ENCODE measurements at places on chromosomes 2 and 18.

GRCh38 chr2:46010223-46010924 lies 286.8 kb upstream of the EPAS1 start:
- no peak for DNase-seq

DNA sequence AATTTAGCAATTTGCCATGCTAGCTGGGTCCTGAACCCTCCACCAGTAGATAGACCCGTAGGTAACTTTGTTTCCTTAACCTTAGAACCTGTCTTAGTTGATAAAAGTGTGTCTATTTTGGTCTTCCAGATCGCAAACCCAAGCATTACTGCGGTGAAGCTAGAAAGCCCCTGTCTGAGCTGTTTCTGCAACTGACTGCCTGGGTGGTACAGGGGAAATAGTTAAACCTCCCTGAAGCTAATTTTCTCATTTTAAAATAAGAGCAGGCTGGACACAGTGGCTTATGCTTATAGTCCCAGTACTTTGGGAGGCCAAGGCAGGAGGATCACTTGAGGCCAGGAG lies 101.7 kb upstream of the MSH2 start:
- no peak for DNase-seq

GRCh38 chr18:11020161-11020853 lies 129.1 kb downstream of the PIEZO2 start:
- no peak for DNase-seq

GRCh38 chr2:96233436-96233835 lies 24.8 kb upstream of the STARD7 start:
- no peak for DNase-seq

DNA sequence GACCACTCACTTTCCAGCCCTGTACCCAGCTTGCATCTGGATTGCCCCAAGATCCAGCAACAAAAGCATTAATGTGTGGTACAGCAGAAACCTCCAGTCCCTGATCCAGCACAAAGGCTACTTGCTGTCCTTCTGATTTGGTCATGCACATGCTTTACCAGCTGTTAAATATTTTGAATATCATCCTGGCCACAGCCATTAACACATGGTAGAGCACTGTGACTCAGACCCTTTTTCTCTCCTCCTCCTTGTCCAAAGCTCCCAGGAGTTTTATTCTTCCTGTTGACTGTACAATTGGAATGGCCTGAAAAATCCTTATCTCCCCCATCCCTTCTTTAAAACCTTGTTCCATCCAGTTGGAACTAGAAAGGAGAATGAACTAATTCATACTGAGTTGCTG lies 419.7 kb upstream of the TNP1 start:
- no peak for DNase-seq

GRCh38 chr2:38951766-38952165 lies 62.1 kb downstream of the ARHGEF33 start:
- no peak for DNase-seq

DNA sequence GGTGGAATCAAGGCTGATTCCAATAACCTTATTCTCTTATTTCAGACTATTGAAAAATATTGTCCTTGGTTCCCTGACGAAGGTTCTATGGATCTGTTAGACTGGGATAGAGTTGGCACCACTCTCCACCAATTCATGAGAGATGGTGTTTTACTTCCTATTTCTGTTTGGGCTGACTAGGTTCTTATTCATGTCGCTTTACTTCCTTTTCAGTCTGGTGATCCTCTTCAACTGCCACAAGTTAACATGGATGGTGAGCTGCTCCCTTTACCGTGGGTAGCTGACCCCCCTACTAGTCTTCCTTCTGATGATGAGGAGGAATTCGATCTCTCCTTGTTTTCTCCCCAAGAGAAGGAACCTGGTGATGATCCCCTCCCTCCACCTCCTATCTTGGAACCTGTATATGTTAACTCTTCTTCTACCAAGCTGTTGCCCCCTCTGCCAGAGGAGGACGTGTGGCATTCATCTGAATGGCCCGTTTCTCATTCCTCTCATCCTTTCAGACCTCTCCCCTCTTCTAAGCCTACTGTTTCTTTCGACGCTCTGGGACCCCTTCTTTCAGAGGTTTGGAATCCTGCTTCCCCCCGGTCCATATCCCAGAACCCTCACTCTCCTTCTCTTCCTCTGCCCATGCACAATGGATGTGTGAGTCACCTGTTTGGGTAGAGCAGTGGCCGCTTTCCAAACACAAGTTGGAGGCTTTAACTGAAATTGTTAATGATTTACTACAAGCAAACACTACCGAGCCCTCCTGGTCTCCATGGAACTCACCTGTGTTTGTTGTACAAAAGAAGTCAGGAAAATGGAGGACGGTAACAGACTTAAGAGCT lies 13.5 kb upstream of the CNOT11 start:
- no peak for DNase-seq

DNA sequence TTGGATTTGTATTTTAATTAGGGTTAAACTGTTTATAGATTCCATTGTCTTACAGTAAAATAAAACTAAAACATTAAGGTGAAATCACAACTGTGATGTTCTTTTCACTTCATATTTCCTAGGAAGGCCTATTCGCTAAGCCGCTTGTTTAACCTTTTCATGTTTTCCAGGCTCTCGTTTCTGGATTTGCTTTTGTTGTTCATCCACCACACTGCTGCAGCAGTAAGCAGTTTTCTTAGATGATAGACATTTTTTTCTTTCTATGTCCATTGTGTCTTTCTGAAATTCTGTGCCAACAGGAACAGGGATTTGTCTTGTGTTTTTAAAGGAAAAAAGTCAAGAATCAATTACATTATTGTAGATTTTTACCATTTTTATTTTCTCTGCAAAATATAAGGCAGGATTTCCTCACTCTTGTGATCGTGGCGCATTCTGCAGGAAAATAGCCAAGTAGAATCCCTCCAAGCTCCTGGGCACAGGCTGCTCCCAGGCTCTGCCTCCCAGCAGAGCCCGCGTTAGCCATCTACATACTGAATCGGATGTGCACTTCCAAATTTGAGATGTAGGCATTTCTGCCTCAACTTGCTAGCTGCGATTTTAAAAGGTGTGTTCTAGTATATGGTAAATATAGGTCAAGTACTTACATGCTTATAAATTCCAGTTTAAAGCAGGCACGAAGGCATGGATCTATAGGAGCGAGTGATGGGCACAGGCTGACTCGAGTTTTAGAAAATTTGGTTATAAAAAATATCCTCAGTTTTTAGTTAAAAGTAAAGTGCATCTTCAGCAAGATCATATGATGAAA lies 10.2 kb downstream of the TSHZ1 start:
- DNase-seq = no peak

DNA sequence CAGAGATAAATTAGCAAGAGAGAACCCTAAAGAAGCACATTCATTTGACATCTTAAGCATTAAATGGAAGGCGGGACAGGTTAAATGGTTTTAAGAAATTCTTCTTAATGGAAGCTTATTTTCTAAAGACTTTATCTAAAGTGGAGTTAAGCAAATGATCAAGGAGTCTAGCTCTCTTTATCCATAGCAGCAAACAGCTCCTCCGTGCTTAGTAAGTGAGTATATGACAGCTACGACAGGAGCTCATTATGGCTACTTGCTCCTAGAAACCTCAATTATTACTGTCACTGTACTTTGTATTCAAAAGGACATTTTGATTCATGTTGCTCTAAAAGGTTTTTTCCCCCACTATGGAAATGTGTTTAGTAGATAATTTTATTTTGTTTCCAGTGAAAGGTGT lies 444.9 kb downstream of the TMX3 start:
- DNase-seq = no peak

GRCh38 chr2:171541202-171541887 lies 19.1 kb downstream of the CYBRD1 start:
- DNase-seq = peak; percentile 77

DNA sequence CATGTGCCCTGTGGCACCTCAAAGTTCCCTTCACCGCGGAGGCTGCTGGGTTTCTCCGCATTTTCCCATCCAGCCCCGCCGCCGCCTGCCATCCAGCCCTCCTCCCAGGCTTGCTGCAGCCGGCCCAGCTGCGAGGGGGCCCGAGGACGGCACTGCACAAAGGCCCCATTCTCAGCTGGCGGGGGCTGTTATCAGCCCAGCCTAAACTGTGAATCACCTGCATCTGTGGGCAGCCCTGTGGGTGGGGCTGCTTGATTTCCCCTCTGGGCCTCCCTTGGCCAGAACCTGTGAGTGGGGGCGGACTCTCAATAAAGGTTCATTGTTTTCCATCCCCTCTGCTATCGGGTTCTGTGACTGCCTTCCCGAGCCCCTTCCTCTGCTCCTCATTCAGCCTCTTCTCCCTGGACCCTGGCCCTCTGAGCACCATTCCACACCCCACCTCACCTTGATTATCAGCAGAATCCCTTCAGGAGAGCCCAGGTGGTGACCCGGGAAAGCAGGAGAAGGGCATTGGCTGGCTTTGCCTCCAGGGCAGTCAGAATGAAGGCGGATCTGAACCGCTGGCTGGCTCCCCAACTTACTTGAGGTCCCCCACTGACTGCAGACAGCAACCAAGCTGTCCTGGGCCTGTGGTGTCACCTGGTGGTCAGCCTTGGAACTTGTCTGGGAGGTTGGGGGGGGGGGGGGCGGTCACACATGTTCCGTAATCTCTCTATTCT lies 204.5 kb downstream of the ZFP36L2 start:
- DNase-seq = peak; percentile 54

DNA sequence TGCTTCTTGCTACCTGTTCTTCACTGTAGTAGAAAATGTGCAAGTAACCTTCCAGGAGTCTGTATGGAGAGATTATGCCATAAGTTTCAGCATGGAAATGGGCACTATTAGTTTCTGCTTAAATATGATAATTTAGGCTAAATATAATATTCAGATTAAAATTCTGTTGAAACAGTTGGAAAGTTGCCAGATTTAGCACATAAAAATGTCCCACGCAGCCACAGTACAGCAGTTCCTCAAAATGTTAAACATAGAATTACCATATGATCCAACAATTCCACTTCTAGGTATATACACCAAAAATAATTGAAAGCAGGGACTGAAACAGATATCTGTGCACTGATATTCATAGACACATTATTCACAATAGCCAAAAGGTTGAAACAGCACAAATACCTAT lies 121.2 kb downstream of the NRP2 start:
- no peak for DNase-seq

GRCh38 chr2:219001577-219002394 lies 8.6 kb upstream of the CRYBA2 start:
- DNase-seq = no peak

DNA sequence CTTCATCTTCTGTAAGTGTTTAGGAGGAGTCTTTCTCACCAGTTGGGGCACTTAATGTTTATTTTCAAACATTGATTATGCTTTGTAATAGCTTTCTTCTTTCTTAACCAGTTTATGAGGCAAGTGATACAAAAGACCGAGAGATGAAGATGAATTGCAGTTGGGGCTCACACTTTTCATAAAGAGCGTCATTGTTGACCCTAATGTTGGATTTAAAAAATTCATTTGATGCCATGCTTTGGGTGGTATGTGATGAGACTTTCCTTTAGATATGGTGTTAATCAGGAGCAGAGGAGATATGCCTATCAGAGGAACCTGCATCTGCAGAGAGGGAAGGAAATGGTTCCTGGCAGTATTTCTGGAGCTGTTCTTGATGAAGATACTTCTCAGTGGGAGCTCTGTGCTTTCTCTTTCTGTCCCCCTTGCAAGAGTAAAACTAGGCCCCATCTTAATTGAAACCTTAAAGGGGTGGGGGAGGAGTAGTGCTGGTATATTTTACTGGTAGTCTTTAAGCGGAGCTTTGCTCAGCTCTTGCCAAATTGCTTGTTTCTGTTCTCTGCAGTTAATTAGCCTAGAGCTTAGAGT lies 2.3 kb downstream of the EML4 start:
- no peak for DNase-seq

DNA sequence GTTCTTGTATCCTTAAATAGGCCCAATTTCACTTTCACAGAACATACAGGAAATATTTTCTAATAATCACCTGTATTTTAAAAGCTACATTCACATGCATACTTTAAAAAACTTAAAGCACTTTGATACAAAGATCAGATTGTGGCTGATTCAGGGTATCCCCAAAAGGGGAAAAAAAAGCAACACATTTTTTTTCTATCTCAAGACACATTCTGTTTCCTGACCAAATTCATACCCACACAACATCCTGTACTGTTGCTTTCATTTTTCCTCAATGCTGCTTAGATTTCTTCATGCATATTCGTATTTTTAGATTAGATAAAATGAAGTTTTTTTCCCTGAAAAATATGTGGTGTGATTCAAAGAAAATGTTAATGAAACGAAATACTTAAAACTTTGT lies 122.5 kb downstream of the TMEFF2 start:
- DNase-seq = no peak

- DNase-seq = no peak
Measured at GRCh38 chr18:44934901-44935300, 254.2 kb downstream of the SETBP1 start.

DNA sequence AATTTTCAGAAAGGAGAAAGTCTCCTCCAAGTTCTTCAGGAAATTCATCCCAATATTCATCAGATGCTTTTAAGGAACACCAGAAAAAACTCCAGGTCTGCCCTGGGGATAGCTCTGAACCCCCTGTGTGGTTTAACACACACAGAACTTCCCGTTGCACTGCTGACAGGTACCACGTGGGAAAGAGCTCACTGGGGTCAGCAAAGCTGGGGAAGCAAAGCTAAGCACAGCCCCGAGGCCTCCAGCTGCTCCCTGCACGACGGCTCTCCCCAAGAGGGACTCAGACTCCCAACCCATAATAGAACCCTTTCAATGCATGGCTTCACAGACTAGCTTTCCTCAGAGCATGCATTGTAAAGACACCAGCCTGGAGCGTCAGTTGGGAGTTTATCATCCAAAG lies 28.0 kb downstream of the ADI1 start:
- DNase-seq = no peak

- DNase-seq = no peak
Measured at GRCh38 chr2:112709703-112710102, 11.1 kb upstream of the NT5DC4 start.

DNA sequence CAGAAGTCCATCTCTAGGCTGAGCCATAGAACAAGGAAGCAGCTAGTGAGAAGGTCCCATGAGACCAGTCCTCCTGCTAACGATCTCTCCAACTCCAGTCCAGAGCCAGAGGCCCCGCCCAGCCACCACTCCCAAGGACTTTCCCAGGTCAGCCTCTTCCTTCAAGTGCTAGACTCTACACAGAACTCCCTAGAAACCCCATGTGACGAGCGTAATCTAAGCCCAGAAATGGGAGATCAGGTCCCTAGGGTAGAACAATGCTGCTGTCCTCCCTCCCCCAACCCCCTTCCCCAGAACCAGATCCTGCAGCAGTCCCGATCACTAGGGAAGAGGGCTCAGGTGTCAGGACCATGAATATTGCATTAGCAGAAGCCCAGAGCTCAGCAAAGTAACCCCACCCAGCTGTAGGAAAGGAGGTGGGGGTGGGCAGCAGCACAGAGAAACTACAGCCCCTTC lies 6.9 kb downstream of the DCTN1 start:
- no peak for DNase-seq

DNA sequence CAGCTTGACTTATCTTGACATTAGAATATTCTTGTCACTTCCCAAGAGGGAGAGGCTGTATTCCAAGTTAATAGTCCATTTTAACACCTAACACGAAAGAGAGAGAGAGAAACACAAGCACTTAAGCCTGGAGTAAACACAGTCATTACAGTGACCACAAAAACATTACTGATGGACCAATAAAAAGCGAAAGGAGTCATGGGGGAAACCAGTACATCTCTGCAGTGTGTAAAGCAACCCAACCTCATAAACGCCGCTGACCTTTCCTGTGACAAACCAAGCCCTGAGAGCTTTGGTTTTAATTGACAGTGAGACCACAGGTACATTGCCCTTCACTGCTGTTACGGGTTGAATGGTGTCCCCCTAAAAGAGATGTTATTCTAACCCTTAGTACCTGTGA lies 78.3 kb downstream of the SMAD4 start:
- DNase-seq = no peak
